ENCODE measurements at places on chromosomes 2 and 18.

DNA sequence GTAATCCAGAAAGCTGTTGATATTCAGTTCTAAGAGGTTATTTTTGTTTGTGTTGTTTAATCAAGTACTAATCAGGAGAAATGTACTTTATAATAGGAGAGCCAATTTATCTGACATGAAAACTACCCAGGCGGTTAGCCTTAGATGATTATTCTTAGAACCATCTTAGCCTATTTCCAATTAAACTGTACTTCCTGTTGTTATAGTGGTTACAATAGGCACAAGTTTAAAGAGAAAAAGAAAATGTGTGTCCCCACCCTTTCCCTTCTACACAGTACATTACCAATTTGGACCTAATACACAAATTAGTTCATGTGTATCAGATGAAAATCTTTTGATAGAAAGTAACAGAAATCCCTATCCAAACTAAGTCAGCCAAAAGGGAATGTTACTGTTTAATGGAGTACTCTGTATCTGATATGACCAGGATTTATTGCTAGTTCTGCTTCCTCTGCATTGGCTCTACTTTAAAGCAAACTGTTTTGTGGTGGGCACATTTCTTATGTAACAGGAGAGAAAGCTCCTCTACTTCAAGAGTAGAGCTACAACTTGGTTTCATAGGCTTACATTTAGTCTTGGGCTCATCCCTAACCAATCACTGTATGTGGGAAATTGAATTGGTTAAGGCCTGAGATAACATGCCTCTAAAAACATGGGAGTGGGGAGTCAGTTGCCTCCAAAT, 217.9 kb downstream of the UBE2E3 start:
- DNase-seq = no peak

GRCh38 chr2:77834360-77835002, 312.3 kb upstream of the LRRTM4 start:
- DNase-seq = no peak

DNA sequence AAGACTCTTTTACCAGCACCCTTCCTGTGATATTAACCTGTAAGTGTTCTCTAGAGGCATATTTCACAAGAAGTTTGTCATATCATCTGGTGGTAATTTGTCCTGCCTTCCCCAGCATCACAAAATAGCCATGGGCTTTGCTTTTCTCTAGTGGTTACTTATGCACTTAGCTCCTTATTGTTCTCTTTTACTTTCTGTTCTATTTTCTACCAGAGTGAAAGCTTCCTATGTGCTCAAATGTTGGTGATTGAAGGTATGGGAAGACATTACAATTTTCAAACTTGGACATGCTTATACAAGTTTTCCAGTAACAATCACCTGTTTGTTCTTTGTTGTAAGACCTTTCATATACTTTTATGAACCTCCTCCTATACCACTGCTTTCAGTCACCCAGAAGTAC, 87.0 kb upstream of the KCNH7 start:
- DNase-seq = no peak

- no peak for DNase-seq
Measured at GRCh38 chr2:235958931-235959410, 209.2 kb downstream of the GBX2 start.

DNA sequence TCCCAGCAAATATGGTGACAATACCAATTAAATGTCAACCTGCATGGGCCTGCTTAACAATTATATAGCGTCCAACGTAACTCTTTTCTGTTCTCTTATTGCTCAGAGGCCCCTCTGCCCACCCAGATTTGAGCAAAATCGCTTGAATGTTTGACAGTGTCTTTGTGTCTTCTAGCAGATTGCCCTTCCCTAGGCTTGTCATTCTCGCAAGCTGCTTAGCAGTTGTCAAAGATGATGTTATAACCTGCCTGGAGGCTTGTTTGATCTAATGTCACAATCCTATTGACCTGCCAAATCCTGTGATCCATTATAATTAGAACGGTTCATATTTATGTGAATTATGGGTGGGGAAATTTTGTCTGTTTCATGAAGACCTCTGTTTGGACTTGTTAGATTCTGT, 108.8 kb downstream of the FARSB start:
- DNase-seq = no peak

- peak; percentile 35 for DNase-seq
Measured at GRCh38 chr2:7738596-7738995, 821.4 kb downstream of the RNF144A start.

DNA sequence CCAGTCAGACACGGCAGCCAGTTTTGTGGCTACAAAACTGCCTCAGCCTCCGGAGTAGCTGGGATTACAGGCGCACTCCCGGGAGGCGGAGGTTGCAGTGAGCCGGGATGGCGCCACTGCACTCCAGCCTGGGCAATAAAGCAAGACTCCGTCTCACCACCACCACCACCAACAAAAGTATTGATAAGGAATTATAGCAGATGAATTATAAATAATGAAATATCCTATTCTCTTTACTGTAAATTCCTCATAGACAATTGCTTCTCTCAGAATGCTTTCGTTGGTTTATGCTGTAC, 1.4 kb upstream of the FAM161A start:
- DNase-seq = no peak

GRCh38 chr18:56516789-56517188, 121.6 kb downstream of the TXNL1 start:
- peak; percentile 76 for DNase-seq

DNA sequence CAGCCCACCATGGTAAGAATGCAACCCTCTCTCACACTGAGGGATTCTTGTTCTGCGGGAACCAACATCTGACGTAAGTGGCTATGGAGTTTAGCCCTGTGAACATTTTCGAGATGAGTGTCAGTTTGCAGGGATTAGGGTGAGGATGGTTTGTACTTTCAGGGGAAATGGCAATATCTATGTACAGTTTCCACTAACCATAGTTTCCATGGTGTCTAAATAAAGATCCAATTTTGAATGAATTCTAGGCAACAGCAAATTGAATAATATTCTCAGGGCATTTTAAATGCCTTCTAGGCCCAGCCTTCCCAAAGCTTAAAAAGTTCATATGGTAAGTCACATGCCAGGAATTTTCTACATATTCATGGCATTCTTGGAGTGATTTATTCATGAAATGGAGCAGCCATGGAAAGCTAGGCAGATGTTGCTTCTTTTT, 105.4 kb upstream of the MMADHC start:
- peak; percentile 16 for DNase-seq

DNA sequence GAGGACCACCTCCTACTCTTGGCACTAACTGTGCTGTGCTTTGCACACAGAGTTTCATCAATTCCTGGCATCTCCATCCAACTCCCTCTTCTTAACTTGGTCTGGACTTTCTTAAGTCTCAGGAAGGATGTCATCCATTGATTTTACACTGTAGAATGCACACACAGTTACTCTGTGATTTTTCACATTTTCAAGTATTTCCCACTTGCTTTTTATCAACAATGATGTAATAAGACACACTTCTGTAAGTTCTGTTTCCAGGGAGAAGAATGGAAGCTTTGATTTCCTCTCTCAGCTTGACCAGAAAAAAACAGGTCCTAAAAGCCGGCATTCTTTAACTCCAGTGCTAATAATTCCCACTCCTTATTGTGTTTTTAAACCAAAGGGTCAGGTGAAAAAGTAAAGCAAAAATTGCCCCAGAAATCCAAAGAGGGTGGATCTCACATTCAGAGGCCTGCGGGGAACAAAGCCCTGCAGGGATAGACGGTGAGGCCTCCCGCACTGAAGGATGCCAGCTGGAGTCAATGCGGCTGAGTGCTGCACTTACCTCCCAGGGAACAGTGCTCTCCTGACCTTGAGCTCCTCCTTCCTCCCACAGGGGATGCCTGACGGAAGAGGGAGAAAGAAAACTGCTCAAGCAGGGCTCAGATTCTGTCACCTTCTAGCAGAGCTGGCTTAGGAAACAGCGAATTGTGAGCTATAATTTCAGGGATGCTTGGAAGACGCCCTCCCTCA, 83.1 kb downstream of the PDCL3 start:
- DNase-seq = no peak

GRCh38 chr2:39734445-39734844, 44.6 kb downstream of the THUMPD2 start:
- no peak for DNase-seq

GRCh38 chr2:17426743-17427142, 91.5 kb downstream of the RAD51AP2 start:
- DNase-seq = no peak

- no peak for DNase-seq
Measured at GRCh38 chr18:10265560-10266333, 188.7 kb upstream of the APCDD1 start.

- DNase-seq = no peak
Measured at GRCh38 chr18:46412916-46413315, 244.1 kb downstream of the LOXHD1 start.

DNA sequence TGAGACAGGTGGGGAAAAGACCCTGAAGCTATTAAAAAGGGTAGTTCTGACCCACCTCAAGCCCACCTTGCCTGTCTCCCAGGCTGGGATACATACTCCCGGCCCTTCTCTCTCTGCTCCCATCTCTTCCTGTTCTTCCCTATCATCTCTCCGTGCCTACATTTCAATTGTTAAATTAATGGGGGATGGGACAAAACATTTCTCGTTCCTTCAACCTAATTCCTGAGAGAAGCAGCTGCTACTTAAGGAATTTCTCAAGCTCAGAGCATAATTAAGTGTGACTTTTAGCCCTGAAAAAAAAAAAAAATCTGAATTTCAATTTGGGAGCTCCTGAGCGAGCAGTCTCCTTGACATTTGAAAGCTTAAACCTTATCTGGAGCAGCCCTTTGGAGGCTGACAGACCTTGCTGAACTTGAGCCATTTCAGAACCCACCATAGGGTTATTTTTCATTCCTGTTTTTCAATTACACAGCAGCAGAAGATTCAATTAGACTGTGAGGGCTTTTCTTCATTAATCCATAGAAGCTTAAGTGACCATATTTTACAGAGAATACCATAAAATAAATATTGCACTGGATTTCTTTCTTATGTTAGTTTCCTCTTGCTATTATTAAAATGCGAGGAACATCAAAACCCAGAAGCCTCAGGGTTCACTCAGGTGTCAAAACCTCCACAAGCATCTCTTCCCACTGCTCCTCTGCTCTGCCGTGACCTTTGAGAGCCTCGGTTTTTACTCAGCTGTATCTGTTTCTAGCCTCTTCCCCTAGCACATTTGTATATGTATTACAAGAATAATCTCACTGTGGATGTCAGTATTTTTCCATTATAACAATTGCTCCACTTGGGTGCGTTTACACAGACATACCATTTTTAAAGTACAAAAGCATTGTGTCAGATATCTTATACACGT, 125.7 kb downstream of the B3GNT2 start:
- DNase-seq = no peak

DNA sequence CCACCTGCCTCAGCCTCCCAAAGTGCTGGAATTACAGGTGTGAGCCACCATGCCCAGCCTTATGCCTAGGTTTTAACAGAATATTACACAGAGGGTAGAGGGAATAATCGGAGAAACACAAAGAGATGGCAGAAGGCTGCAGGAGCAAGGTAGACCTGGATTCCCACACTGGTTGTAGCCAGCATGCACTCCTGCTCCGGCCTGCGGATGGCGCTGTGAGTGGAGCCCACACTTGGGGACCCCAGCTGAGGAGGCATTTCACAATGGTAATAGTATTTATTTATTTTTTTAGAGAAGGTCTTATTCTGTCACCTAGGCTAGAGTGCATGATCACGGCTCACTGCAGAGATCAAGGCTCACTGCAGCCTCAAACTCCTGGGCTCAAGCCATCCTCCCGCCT, 38.8 kb upstream of the DARS1 start:
- no peak for DNase-seq

GRCh38 chr2:223283329-223283728, 231.3 kb downstream of the KCNE4 start:
- DNase-seq = no peak

GRCh38 chr2:6203291-6203959, 511.2 kb downstream of the SOX11 start:
- DNase-seq = no peak

DNA sequence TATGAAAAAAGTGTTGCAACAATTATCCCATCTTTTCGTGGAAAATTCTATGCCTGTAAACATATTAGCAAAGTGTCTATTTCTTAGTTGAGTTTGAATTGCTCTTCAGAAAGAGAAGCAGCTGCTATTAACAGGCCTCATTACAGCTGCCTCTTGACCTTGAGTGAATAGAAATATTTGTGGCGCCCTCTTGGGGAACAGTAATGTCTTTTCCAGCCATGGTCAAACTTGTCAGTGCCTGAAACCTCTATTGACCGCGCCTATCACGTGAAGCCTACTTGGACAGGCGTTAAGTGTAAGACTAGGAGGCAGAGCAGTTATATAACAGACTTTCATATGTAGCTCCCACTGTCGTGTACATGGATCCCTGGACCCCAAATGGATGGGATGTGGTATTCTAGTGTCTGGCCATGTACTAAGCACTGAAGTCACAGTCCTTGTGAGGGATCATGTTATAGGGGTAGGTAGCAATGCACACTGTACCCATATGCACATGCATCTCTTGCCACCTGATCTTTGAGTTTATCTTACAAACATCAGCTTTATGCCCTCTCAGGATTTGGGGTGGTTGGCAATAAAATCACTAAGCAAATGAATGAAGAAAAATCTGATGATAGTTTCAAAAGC, 245.0 kb downstream of the PTGR3 start:
- DNase-seq = no peak

- no peak for DNase-seq
Measured at GRCh38 chr2:3703757-3704355, 481 bp downstream of the DCDC2C start.

DNA sequence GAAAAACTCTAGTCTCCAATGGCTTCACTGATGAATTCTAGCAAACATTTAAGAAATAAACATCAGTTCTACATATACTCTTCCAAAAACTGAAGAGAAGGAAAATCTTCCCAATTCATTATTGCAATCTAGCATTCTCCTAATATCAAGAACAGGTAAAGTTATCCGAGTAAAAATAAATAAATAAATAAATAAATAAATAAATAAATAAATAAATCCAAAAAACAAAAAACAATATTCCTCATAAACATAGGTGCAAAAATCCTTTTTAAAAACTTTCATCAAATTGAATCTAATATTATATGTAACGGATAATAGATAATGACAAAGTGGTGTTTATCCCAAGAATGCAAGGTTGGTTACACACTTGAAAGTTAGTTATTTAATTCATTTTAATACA, 58.4 kb upstream of the TMEM247 start:
- DNase-seq = no peak

GRCh38 chr2:197591339-197592072, 75.6 kb downstream of the MOB4 start:
- no peak for DNase-seq

- DNase-seq = peak; percentile 30
Measured at GRCh38 chr2:237603718-237604362, 13.3 kb upstream of the RAB17 start.

- no peak for DNase-seq
Measured at GRCh38 chr2:17573804-17574175, 33.3 kb downstream of the VSNL1 start.

- DNase-seq = no peak
Measured at GRCh38 chr2:41933046-41933420, 114.8 kb upstream of the PKDCC start.

GRCh38 chr2:106167067-106167466, 27.0 kb downstream of the UXS1 start:
- no peak for DNase-seq

GRCh38 chr2:72921853-72922252, 4.5 kb downstream of the EMX1 start:
- DNase-seq = peak; percentile 4

Data from GM03348 (cell line).